CMK (cell line): ENCODE measurements at places on chromosomes 5 and 9.

DNA sequence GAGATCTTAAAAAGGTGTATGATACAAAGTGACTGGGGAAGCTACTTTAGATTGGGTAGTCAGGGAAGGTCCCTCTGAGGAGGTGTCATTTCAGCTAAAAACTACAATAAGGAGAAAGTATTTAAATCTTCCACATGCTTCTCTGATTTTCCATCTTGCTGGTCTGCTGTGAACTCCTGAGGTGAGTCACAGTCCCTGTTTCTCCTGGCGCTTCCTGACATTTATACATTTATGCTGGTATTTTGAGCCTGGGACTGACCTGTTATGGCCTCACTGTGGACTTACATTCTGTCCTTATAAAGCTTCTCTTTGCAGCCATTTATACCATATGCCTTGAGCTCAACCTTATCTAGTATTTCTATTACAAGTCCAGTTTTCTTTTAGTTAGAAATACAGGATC, 95.1 kb downstream of the MED27 start:
- DNase-seq = no peak

DNA sequence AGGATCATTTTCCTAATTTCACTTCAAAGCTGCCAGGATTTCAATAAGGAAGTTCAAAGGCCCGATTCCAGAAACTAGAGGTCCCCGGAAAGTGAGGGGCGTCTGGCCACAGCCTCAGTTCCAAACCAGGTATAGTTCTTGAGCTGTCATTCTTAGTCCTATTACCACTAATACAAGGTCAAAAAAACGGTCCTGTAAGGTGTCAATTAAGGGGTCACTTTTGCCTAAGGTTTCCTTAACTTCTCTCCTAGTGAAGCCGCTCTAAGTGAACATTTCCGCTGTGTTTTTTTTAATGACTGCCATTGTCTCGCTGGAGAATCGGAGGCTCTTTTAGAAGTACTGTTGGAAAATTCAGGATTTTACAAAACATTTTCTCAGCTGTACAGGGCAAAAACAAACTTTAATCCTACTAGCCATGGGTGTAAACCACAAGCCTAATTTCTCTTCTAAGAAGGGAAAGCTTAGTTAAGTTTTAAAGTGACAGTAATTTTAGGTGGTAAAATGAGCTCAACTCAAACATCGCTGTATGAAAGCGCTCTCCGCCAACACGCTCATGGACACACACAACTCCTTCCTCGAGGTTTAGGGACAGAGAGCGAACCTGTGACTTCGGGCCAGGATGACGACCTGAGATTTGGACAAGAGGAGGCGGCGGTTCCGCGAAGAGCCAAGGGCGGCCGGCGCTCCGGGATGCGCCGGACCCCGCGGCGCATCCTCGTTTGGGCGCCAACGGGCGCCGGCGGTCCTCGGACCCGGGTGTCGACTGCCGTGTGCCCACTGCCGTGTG, 76.7 kb upstream of the IFNE start:
- no peak for DNase-seq

DNA sequence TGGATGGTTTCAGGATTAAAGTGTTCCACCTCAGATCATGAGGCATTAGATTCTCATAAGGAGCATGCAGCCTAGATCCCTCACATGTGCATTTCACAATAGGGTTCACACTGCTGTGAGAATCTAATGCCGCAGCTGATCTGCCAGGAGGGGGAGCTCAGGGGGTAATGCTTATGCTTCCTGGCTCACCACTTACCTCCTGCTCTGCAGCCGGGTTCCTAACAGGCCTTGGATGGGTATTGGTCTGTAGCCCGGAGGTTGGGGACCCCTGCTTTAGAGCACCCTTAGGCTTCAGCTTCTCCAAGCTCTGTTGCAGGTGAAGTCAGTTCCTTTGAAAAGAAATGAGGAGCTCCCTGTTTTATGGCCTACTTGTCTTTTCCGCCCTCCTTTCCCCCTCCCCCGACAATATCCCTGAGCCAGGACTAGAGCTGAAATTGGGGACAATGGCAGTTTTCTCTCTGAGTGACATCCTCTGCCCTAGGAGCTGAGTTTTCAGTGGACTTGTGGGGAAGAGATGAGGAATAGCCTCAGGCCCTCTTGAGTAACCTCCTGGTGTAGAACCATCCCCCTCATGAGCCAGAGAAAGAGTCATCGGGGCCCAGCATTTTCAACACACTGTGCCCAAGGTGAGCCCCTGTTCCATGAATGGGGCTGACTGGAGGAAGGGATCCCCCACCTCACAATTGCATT, 16.2 kb upstream of the MAT2B start:
- DNase-seq = no peak

GRCh38 chr9:89668216-89668865, 63.5 kb downstream of the GADD45G start:
- DNase-seq = no peak

GRCh38 chr9:394347-395052, 179.8 kb downstream of the DOCK8 start:
- no peak for DNase-seq

DNA sequence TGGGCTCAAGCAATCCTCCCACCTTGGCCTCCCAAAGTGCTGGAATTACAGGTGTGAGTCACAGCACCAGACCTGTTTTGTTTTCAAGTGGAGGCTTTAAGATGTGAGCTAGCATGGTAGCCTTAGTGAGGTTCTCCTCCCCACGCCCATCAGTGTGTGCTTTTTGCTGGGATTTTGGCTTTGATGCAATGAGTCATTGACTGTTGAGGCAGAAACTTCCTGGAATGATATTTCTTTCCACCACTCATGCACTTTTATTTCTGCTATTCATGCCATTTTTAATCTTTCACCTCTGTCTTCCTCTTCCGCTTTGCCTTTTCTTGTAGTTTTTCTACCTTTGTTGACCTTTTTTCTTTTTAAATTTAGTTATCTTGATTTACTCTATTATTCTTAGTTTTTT, 4.2 kb upstream of the NFIL3 start:
- no peak for DNase-seq

GRCh38 chr5:108079753-108080152, 302.1 kb downstream of the FBXL17 start:
- DNase-seq = no peak
